ENCODE measurements at places on chromosomes 7 and 10. TPM values are rescaled to one million over a fixed set of nuclear protein-coding genes. Genes with fewer than 3 reads are reported as not detected.

PRLHR gene
- total RNA-seq: not detected

PTPN20 gene
- total RNA-seq: 1.8 TPM

ITGA8 gene
- total RNA-seq: not detected

LLCFC1 gene
- not detected for total RNA-seq

LBX1 gene
- not detected for total RNA-seq

CADPS2 gene
- not detected for total RNA-seq

TYW1B gene
- 3.8 TPM for total RNA-seq

NET1 gene
- 30.6 TPM for total RNA-seq

ERVW-1 gene
- total RNA-seq: not detected

CRTAC1 gene
- not detected for total RNA-seq

DMBT1 gene
- total RNA-seq: not detected

EIF5AL1 gene
- 3.1 TPM for total RNA-seq

MYOF gene
- total RNA-seq: 22.8 TPM

MNX1 gene
- total RNA-seq: not detected

SMARCD3 gene
- 4.3 TPM for total RNA-seq

DNA sequence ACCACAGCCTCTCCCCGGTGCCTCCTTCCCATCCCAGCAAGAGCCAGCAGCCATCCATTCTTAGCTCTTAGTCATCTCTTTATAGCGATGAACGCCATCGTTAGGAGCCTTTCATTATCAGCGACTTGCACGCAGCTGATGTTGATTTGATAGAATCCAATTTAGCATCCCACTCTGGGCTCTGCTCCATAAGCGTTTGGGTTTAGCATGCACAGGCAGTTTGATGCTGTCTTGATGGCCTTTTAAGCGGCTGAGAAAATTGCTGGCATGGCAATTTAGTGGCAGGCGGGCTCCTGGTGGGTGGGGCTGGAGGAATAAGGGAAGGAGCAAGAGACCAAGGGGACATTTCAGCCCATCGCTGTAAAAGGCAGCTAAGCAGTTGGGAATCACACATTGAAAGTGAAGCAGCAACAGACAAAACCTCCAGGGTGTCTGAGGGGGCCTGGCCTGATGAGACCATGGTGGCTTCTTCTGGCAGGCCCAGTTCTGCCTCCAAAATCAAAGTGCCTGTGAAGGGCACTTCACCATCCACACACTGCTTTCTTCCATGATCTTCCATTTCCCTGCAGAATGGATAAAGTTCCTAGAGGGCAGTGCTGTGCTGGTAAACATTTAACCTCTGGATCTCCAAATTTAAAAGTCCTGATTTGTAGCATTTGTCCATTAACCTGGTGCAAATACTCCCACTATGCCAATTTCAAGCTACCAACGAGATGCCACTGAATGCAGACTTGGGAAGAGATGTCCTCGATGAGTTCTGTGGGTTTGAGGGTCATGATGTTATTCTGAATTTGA is 107.8 kb upstream of the PLXNA4 start:
- H3K27me3 ChIP-seq: no peaks in the 10 kb centered on the region
- H3K4me3 ChIP-seq: no peak overlapping the region
- H3K36me3 ChIP-seq: no peaks in the 10 kb centered on the region
- no peaks in the 10 kb centered on the region for H3K4me1 ChIP-seq
- DNase-seq: no peak
- no peak overlapping the region for H3K27ac ChIP-seq

DNA sequence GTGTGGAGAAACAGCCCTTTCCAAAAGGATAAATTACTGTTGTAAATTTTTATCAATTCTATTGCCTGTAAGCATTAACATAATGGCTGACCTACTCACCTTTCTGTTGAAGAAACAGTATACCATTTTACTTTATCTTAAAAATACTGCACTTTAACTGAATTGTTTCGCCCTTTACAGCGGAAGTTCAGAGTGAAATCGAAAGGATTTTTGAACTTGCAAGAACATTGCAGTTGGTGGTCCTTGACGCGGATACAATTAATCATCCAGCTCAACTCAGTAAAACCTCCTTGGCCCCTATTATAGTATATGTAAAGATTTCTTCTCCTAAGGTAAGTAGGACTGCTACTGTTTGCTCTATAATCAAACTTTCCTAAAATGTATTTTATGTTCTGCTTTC is 117.5 kb downstream of the NSUN6 start:
- H3K36me3 ChIP-seq: peaks cover 58% of the 10 kb centered on the region
- H3K27ac ChIP-seq: no peak overlapping the region

GRCh38 chr10:71816421-71816851 is 34.6 kb downstream of the PSAP start:
- H3K36me3 ChIP-seq: peaks cover 14% of the 10 kb centered on the region
- H3K27me3 ChIP-seq: no peaks in the 10 kb centered on the region
- DNase-seq: no peak
- no peak overlapping the region for H3K4me3 ChIP-seq
- peaks cover 2% of the 10 kb centered on the region for H3K4me1 ChIP-seq

GRCh38 chr10:27701938-27702537 is 43.6 kb downstream of the MKX start:
- no peaks in the 10 kb centered on the region for H3K36me3 ChIP-seq
- H3K4me3 ChIP-seq: no peak overlapping the region
- H3K4me1 ChIP-seq: no peaks in the 10 kb centered on the region

DNA sequence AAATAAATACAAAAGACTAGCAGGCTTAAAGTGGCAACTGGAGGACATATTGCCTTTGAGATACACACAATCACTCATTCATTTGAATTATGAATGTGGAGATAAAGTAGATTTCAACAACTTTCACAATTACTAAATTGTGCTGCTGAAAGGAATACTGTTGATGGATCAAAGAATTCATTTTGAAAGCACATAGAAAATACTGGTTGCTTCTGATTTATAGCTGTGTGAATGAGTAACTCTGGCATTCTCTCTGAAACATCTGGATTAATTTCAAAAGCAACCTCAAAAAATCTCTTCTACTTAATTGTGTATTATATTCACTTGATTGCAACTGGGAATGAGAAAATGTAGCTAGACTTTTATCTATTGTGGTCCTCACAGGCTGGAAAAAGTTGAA is 397.6 kb downstream of the THSD7A start:
- no peaks in the 10 kb centered on the region for H3K36me3 ChIP-seq
- H3K27me3 ChIP-seq: no peaks in the 10 kb centered on the region
- no peaks in the 10 kb centered on the region for H3K4me1 ChIP-seq
- H3K4me3 ChIP-seq: no peak overlapping the region
- no peak overlapping the region for H3K27ac ChIP-seq
- DNase-seq: no peak

DNA sequence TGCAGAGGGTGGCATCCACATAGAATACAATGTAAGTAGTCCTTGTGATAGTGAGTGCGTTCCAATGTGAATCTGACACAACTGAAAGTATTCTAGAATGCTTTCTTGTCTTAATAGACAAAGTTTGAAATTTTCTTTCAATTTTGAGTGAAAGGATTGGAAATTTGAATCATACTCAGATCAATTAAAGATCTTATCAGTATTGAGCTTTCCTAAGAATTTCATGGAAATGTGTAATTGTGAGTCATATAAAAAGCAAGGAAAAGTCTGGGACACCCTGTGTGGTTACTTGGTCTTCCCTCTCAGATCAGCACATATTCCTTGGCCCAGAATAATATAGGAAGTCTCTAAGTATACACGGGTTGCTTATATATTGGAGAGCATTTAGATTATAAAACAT is 99.1 kb downstream of the MBL2 start:
- H3K4me1 ChIP-seq: no peaks in the 10 kb centered on the region
- no peak overlapping the region for H3K27ac ChIP-seq
- H3K4me3 ChIP-seq: no peak overlapping the region
- H3K27me3 ChIP-seq: no peaks in the 10 kb centered on the region
- H3K36me3 ChIP-seq: no peaks in the 10 kb centered on the region

DNA sequence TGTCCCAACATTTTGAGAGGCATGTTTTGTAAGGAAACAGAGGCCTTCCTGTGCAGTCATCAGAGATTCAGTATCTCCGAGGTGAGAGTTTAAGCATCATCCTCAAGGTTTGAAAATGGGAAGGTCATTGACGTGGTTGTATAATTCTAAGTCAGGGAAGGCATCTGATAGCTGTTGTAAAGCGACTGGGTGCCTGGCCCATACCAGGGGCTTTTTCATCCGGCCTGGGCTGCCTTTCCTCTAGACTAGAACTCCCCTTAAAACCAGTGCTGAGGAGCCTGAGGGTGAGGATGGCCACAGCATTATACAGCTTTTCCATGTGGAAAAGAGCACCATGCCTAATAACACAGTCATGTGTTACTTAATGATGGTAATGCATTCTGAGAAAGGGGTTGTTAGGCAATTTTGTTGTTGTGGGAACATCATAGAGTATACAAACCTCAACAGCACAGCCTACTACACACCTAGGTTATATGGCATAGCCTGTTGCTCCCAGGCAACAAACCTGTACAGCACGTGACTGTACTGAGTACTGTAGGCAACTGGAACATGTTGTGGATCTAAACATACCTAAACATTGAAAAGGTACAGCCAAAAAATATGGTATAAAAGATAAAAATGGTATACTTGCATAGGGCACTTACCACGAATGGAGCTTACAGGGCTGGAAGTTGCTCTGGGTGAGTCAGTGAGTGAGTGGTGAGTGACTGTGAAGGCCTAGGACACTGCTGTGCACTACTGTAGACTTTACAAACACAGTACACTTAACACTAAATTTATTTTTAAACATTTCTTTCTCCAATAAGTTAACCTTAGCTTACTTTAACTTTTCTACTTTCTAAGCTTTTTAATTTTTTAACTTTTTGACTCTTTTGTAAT is 13.5 kb upstream of the CACUL1 start:
- H3K4me1 ChIP-seq: no peaks in the 10 kb centered on the region
- DNase-seq: no peak
- no peak overlapping the region for H3K27ac ChIP-seq
- H3K36me3 ChIP-seq: no peaks in the 10 kb centered on the region
- no peaks in the 10 kb centered on the region for H3K27me3 ChIP-seq

- no peaks in the 10 kb centered on the region for H3K36me3 ChIP-seq
- peaks cover 2% of the 10 kb centered on the region for H3K4me1 ChIP-seq
- peaks cover 3% of the 10 kb centered on the region for H3K27me3 ChIP-seq
- DNase-seq: no peak
- H3K4me3 ChIP-seq: no peak overlapping the region
- H3K27ac ChIP-seq: no peak overlapping the region
Measured at GRCh38 chr7:25575634-25576033, 347.3 kb upstream of the NPVF start.

- no peak for DNase-seq
- H3K4me1 ChIP-seq: no peaks in the 10 kb centered on the region
- no peak overlapping the region for H3K4me3 ChIP-seq
- H3K36me3 ChIP-seq: no peaks in the 10 kb centered on the region
- no peak overlapping the region for H3K27ac ChIP-seq
Measured at GRCh38 chr7:51198654-51199053, 118.0 kb downstream of the COBL start.

- no peak overlapping the region for H3K27ac ChIP-seq
- no peaks in the 10 kb centered on the region for H3K4me1 ChIP-seq
- no peaks in the 10 kb centered on the region for H3K27me3 ChIP-seq
- no peak overlapping the region for H3K4me3 ChIP-seq
Measured at GRCh38 chr10:116353817-116354216, 29.6 kb downstream of the CCDC172 start.

DNA sequence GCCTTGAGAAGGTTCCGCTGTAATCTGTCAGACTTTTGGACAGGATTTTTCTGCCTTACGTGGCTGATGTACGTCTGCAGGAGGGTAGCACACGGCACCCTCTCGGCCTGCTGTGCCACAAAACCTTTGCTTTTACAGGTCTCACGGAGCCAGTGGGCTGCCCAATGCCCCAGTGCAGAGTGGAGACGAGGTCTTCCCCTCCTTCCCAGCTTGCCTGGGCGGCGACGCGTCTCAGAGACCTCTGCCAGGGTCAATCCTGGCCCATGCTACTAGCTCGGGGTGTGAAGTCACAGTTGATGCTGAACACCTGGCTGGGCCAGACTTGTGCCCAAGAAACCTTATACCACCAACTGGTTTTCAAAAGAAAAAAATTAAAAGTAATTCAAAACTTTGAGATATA is 526.4 kb downstream of the DNAJB6 start:
- peaks cover 4% of the 10 kb centered on the region for H3K4me1 ChIP-seq
- no peaks in the 10 kb centered on the region for H3K27me3 ChIP-seq
- no peaks in the 10 kb centered on the region for H3K36me3 ChIP-seq
- no peak overlapping the region for H3K27ac ChIP-seq

- no peaks in the 10 kb centered on the region for H3K27me3 ChIP-seq
- peaks cover 10% of the 10 kb centered on the region for H3K4me1 ChIP-seq
- no peak overlapping the region for H3K4me3 ChIP-seq
- no peak overlapping the region for H3K27ac ChIP-seq
Measured at GRCh38 chr7:77528368-77528767, 8.7 kb upstream of the PTPN12 start.

DNA sequence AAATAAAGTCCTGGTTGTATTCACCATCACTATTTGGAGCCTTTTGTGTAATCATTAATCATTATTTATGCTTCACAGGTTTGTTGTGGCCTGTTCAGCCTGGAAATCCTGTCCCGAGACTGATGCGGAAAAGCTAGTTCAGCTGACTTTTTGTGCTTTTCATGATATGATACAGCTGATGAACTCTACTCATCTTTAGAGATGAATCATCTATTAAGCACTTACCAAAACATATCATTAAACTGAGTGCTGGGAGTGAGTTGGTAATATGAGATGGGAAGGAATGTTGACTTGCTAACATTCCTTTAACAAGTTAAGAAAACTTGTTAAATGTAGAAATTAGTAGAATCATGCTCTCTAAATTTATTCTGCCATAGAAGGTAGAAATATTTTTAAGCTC is 53.0 kb downstream of the CROT start:
- peaks cover 12% of the 10 kb centered on the region for H3K36me3 ChIP-seq
- H3K4me1 ChIP-seq: no peaks in the 10 kb centered on the region
- no peak for DNase-seq
- no peaks in the 10 kb centered on the region for H3K27me3 ChIP-seq
- no peak overlapping the region for H3K27ac ChIP-seq

DNA sequence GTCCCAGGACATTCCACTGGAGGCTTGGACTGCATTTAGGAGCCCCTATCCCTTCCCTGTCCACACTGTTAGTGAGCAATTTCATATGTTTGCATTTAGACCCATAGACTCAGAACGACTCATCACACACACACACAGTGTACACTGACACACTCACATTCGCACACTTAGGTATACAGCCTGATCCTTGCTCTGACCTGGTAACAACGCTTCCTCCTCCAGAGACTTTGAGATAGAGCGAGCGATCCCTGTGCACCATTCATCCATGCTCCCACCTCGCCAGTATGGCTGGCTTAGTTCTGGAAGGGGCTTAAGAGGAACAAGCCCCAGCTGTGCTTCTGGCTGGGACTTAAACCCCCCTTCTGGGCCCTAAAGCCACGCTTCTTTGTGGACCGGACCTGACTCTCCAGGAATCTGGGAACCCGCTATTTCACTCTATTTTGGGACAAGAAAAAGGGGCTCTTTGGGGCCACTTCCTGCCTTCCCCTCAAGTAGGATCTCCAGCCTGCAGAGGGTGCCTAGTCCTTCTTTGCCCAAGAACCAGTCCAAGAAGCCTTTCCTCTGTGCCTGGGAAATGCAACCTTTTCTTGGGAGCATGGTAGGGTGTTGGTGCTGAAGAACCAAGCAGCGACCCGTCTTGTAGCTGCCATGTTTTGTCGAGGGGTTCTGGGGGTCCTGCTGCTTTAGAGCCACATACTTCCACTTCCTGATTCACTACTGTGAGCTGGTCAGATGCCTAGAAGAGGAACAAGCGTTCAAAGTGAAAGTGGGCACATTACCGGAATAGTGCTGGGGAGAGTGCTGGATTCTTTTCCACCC is 1.1 kb upstream of the HOXA13 start:
- H3K36me3 ChIP-seq: peaks cover 2% of the 10 kb centered on the region
- peaks cover 33% of the 10 kb centered on the region for H3K4me1 ChIP-seq
- DNase-seq: no peak
- H3K27ac ChIP-seq: no peak overlapping the region
- no peak overlapping the region for H3K4me3 ChIP-seq

- H3K27ac ChIP-seq: no peak overlapping the region
- H3K27me3 ChIP-seq: peaks cover 10% of the 10 kb centered on the region
- no peaks in the 10 kb centered on the region for H3K4me1 ChIP-seq
- no peak for DNase-seq
- H3K36me3 ChIP-seq: no peaks in the 10 kb centered on the region
Measured at GRCh38 chr10:92381543-92381954, 90.6 kb downstream of the MARCHF5 start.

All from activated naive CD8-positive, alpha-beta T cell treated with anti-CD3 and anti-CD28 coated beads for 36 hours (primary cell).